ENCODE measurements at places on chromosomes 13 and 19.

DNA sequence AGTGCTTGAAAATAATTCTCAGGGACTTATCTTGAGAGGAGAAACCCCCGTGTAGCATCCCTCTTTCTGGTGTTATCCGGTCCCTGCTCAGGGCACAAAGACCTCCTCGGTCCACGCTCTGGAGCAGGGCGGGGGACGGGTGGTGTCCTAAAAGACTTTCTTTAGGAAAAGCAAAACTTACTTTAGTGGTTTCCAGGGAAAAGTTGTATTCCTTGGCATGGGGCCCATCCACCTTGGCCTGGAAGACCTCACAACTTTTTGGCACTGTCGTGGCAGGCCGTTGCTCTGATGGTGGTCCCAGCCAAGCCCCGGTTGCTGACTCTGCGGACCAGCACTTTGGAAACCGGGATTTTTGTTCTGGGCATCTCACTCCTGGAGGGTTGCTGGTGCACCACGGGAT lies 2.7 kb downstream of the AMER2 start:
- no peak for DNase-seq

DNA sequence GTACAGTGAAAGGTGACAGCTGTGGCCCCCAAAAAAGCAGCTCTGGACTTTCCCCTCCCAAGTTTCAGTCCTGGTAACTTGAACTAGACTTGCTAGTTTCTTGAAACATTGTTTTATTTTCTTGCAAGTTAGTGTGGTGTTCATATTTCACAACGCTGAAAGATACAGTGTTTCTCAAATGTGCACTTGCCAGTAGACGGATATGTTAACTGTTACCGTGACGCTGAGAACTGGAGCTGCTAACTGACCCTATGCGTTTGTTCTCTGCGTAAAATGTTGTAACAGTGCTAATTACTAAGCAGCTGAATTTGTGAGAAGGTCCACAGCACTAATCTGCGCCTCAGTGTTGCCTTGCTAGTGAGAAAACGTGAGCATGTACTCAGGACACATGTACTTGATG lies 79.6 kb downstream of the GGACT start:
- DNase-seq, result no peak

GRCh38 chr19:15218501-15218900 lies 13.7 kb downstream of the EPHX3 start:
- DNase-seq, result no peak

DNA sequence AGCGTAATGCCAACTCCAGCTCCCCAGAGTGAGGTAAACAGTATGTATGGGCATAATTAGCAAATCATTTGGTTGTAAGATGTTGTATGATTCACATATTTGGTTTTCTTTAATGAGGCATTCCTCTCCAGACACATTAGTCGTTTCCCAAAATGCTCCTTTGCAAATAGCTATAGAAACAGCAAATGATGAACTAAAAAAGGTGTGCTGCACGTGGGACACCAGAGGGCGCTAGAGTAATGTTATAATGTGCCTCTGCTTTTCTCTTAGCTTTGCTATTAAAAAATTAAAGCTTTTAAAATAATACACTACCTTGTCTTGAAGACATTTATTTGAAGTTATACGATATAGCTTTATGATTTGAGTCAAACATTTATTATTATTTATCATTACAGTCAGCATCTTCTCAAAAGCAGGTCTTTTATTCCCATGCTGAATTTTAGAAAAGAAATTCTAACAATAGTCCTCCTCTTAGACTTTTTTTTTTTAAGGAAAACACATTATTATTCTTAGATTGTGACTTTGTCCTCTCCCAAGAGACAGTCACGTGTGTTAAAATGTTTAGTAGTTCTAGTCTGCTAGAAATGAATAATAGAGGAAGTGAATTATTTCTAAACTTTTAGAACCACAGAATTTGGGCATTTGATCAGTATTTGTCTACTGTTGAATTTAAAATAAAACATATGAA lies 121.6 kb upstream of the FRY start:
- no peak for DNase-seq

DNA sequence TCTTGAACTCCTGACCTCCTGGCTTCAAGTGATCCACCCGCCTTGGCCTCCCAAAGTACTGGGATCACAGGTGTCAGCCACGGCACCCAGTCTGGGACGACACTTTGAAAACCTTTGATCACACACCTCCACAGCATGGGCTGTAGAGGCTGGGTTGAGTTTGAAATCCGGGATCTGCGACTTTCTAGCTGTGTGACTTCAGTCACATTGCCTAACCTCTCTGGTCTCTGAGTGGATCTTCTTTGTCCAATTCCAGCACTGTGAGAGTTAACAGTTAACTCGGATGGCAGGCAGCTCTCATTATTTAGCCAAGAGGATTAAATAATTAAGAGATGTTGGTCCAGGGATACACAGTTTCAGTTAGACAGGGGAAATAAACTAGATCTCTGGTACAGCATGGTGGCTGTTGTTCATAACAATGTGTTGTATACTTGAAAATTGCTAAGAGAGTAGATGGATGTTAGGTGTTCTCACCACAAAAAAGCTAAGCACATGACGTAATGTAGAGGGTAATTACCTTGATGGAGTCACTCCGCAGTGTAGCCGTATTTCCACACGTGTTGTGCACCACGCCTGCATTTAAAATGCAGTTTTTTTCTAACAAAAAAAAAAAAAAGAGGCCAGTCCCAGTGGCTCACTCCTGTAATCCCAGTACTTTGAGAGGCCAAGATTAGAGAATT lies 1.9 kb downstream of the GALP start:
- DNase-seq, result no peak

DNA sequence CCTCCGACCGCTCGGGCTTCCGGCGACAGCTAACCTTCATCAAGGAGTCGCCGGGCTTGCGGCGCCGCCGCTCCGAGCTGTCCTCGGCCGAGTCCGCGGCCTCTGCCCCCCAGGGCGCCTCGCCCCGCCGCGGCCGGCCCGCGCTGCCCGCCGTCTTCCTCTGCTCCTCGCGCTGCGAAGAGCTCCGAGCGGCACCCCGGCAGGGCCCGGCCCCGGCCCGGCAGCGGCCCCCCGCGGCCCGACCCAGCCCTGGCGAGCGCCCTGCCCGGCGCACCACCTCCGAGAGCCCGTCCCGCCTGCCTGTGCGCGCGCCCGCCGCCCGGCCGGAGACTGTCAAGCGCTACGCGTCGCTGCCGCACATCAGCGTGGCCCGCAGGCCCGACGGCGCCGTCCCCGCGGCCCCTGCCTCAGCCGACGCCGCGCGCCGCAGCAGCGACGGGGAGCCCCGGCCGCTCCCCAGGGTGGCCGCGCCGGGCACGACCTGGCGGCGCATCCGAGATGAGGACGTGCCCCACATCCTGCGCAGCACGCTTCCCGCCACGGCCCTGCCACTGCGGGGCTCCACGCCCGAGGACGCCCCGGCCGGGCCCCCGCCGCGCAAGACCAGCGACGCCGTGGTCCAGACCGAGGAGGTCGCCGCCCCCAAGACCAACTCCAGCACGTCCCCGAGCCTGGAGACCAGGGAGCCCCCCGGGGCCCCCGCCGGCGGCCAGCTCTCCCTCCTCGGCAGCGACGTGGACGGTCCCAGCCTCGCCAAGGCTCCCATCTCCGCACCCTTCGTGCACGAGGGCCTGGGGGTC lies 9.6 kb downstream of the C19orf25 start:
- DNase-seq, result no peak

Data from activated CD8-positive, alpha-beta memory T cell treated with anti-CD3 and anti-CD28 coated beads for 4 hours (primary cell).